ENCODE measurements at places on chromosomes 6 and 20.
A peak's percentile ranks its signal among the peaks of the same experiment; 100 is the strongest.

DNA sequence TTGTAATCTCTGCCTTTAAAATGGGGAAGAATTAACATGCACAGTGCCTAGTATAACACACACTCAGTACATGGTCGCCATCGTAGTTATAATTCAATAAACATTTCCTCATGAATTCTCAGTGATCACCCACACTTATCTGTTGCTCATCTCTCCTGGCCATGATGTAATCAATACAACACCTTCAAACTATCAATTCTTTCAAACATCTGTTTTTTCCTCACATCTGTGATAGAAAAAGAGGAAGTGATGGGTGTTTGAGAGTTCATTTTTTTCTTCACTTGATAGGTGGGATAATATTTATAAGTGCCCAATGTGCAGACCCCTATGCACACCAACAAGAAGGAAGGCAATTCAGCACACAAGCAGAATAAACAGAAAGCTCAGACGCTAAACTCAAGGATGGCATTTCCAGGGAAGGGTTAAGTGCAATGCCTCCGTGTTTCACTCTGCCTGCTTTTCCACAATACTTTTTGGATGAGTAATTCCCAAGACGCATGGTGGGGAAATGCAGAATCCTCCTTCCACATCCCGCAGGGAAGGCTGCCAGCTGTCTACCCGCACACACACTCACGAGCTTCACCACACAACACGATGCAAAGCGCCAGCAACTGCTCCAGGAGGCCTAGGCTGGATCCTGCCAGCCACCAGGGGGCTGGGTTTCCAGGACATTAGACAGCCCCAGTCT lies 100.3 kb downstream of the GMPR start:
- no peak for DNase-seq

DNA sequence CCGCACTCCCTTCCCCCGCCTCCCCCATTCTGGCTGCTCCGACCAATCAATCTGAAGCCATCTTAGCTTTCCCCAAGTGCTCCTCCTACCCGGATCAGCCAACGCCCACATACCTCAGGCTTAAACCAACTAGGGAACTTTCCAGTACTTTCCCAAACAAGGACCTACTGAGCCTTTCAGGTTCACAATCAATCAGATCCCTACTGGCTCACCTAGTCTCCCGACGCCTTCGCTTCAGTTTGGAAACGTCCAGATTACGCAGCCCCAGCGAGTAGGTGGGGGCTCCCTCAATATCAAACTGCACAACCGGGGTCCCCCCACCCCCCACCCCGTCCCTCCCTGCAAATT lies 432 bp downstream of the HSPA1L start:
- DNase-seq = peak; percentile 47

DNA sequence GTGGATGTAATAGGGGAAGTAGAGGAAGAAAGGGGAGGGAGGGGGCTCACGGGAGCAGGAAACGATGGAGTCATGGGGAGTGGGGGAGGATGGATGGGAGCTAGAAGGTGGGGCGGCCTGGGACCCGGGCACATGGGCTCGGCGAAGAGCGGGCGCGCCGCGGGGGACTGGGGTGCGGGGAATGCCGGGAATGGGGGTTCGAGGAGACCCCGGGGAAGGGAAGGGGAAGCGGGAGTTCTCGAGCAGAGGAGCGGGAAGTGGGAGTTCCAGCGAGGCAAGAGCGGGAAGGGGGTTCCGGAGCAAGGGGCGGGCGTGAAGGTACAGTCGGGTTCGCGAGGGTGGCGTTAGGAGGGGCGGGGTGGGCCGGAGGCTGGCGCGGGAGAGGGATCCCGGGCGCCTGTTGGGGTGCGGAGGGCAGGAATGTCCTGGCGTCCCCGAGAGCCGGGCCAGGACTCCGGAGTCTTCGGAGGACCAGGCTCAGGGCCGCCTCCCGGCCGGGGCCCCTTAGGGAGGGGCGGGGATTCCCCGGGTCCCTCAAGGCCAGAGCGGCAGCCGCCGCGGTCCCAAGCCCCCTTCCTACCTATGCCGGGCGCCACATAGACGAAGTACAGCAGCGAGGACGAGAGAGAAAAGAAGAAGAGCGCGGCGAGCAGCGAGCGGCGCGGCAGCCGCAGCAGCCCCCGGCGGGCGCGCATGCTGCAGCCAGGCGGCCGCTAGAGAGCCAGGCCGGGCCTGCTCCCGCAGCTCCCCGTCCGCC lies 504 bp downstream of the B4GALT5 start:
- DNase-seq = no peak

GRCh38 chr6:158048589-158048988 lies 66.9 kb downstream of the SYNJ2 start:
- no peak for DNase-seq

- no peak for DNase-seq
These were observed 116.5 kb upstream of the HDAC2 start for GRCh38 chr6:114087496-114087895.

- no peak for DNase-seq
These were observed 58.6 kb downstream of the RPS12 start for GRCh38 chr6:132872923-132873322.

GRCh38 chr6:1917626-1918371 lies 308.1 kb downstream of the FOXC1 start:
- no peak for DNase-seq

DNA sequence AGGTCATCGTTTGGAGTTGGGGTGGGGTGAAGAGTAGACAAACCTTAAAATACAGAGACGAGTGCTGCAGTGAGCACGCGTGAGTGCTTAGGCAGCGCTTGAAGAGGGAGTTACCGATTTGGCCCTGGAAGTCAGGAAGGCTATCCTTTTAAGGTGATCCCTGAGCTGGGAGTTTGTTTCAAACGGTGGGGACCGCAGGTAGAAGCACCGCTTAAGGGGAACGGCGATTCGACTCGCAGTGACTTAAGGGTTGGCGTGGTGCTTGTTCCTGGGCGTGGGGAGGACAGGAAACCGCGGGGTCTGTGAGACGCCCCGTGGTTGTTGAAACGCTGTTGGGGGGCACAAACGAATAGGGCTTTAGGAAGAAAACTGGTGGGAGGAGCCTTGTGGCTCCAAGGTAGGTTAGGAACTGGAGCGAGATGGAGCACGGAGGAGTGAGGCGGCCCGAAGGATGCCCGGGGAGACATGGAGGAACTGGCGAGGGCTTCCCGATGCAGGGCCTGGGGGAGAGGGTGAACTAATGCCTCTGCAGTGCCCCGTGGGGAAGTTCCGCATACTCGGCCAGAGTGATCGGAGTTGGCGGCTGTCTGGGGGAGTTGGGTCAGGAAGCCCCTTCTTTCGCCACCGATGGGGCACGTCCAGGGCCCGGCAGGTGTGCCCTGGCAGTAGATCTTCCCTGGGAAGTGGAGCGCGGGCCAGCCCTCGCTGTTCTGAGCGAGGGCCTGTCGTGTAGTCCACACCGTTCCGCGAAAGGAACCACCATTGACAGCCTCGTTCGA lies 1.3 kb upstream of the CDYL start:
- no peak for DNase-seq

DNA sequence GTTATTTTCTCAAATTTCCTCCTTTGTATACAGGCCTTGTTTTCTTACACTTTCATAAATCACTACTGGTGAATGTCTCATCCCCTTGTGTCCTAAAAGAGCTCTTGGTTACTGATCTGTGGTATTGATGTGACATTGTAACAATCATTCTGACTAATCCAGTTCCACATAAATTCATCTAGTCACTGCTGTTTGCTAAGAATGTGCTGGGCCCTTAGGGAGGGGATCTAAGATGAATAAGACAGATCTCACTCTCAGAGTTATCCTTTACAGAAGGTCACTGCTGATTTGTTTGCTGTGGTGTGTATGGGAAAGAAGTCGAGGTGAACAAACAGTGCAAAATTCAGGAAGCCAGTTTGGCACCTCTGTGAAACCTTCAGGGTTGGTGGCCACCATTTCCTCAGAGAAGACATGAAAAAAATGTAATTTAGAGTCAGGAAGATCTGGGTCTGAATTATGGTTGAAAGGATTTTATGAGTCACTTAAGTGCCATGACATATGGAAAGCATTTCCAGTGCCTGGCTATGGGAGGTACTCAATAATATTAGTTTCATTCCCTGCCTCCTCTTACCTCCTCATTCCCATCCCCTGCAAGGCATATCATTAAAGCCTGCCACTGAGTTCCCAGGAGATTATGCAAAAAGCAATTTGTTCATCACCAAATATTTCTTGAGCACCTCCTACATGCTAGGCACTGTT lies 121.8 kb downstream of the COL9A1 start:
- DNase-seq = no peak

DNA sequence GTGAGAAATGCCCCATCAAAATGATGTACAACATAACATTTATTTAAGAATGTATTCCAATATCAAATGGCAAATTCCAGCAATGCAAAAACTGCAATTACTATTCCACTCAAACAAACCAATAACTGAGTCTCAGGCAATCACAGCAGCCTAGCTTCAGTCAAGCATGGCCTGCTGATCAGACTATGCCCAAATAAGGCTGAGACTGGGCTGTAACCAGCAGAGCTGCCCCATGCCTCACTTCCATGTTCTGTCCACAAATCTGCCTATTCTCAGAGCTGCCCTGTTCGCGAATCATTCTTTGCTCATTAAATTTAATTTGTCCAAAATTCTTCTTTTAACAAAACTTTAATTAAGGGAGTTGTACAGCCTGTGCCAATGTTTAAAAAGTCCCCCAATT lies 155.4 kb downstream of the FNDC1 start:
- no peak for DNase-seq

DNA sequence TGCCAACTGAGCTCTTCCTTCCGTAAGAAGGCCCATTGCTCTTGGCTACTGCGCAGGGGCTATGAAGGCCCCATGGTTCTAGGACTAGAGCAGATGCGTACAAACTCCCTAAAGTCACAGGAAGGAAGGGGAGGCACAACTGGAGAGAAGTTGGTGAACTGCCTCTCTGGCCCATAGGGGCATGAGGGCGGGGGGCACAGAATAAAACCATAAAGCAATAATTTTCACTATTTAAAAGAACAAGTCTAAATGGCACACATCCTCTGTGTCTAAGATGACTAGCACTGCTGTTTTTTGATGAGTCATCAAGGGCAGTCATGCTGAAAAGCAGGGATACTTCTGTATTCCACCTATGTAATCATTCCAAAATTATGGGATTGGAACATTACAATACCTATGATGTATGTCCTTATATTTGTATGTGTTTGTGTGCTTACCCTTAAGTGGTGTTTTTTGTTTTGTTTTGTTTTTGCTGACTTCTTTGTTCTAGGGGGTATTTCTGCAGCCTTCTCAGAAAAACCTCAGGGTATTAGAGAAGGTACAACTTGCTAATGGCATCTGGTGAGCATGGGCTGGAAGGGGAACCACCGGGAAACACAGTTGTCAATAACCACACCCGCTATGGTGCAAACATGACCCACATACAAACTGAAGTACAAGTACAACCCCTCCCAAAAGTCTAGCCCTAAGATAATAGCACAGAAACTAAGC lies 36.9 kb downstream of the B4GALT5 start:
- no peak for DNase-seq

GRCh38 chr6:79404261-79404660 lies 133.0 kb downstream of the LCA5 start:
- no peak for DNase-seq

GRCh38 chr20:34282041-34282440 lies 21.1 kb downstream of the AHCY start:
- DNase-seq = no peak

- DNase-seq = no peak
These were observed 95.3 kb upstream of the MAN1A1 start for GRCh38 chr6:119444642-119445557.

DNA sequence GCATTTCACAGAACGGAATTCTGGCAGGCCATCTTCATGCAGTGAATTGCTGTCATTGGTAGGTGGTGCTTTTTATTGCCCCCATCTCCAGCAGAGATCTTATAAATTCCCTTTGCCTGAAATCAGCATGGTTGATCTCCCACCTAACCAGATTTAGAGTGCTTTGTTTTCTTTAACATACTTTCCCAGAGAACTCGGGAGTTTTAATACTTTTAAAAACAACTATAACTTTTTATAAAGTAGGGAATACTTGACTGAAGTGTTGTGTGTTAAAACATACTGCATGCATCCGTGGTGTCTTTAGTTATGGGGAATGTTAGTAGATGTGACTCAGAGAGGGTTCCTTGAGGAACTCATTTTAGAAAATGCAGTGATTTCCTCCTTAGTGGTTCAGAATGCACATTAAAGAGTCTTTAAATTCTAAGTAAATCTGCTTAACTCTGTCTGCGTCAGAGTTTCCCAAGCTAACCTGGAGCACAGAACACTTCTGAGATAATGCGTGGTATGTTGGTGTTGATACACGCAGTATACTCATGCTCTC lies 54.9 kb downstream of the AKAP12 start:
- DNase-seq = no peak

GRCh38 chr6:79421707-79422484 lies 115.3 kb downstream of the LCA5 start:
- DNase-seq = no peak

- DNase-seq = no peak
These were observed 230.6 kb downstream of the UTRN start for GRCh38 chr6:144515761-144516160.

DNA sequence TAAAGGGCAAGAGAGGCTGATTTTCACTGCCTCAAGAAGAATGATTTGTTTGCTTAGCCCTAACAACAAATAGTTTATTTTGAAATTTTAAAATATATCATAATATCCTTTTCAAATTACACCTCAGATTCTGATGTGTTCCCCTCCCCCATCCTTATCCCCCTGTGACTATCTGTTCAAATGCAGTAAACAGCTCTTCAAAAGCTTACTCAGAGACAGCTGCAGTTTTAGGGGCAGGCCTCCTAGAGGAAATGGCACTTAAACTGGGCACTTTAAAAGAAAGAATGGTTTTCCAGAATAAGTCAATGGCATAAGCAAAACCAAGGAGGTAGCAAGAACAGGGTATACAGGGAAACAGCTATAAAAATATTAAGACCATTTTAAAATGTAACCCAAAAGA lies 118.6 kb upstream of the UST start:
- DNase-seq = no peak

DNA sequence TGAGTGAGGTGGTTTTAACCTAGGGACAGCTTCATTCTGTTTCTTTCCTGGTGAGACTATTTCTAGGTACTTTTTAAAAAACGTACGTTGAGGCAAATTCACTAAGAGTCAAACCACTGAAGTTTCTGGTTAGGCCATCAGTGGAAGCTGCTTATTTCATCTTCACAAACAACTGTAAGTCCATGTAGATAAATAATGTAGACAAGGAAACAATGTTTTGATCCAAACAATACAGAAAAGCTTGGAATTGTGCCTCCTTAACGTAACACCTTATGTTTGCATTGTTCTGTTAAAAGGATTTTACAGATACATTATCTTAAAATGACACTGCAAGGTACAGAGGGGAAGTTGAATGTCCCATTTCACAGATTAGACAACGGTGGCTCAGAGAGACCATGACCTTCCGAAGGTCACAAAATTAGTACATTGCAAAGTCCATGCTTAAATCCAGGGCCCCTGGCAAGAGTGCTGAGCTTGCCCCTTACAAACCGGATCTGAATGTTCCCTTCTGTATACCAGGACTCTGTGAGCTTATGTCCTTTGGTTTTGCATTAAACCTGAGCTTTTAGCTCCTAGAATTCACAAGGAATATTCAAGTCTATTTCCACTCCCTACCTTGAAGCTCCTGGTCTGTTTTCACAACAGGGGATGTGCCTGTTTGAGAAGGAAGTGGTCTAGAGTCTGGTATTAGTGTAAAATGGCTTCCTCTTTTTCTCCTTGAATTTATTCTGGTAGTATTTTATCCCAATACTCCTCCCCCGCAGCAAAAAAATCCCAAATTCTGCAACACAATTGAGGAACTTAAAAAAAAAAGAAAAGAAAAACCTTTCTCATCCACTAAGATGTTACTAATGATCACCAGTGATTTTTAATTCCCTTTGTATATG lies 28.9 kb upstream of the ZNF217 start:
- no peak for DNase-seq

- DNase-seq = no peak
These were observed 12.3 kb downstream of the EDEM2 start for GRCh38 chr20:35134880-35135279.
